ENCODE measurements at places on chromosomes 7 and 10.

GRCh38 chr10:11245510-11245909, 227.8 kb downstream of the CELF2 start:
- no peak for DNase-seq

DNA sequence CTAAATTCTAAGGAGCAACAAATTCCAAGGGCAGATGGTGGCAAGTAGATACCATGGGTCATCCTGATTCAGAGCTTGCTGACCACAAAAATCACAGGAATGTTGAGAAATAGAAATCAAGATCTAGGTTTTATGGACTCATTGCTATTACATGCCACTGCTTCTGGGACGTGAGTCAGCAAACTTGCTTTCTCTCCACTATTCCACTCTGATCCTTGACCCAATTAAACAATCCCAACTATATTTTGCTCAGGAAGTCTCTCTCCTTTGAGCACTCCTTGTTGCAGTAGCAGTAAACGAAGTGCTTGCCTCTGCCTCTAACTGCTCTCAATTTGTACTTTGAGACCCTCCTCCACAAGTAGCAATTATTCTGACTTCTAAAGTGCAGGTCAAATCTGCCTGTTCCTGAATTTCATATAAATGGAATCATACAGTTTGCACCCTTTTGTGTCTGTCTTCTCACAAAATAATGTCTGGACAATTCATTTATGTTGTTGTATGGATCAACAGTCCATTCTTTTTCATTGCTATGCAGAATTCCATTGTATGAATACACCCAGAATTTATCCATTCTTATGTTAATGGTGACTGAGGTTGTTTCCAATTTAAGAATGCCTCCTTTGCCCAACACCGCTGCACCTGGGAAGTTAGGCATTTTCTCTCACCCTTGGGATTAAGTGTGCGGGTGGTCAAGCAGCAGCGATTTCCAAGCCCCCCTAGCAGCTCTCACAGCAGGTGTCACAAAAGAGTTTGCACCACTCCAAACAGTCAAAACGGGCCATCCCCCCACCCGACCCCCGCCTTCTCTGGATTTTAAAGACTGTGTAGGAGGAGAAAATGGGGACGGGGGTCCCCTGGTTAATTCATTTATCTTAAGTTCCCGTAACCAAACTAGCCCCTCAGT, 35.9 kb downstream of the ACSM6 start:
- DNase-seq, result no peak

GRCh38 chr10:92800134-92800733, 48.1 kb upstream of the EXOC6 start:
- no peak for DNase-seq

DNA sequence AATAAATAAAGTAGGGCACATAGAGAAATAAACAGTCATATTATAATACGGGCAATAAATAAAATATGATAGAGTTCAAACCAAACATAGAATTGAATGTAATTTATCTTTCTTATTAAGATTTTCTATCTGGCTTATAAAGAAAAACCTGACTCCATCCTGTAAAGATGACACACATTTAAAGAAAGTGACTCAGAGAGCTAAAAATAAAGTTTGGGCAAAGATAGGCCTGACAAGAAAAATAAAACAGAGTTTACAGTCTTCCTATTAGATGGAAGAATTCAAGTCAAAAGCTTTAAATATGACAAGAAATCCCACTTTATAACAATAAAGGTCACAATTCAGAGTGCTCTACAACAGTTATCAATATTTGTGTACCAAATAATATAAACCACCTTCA, 580.6 kb downstream of the PHTF2 start:
- no peak for DNase-seq

- DNase-seq, result no peak
Observed at GRCh38 chr7:107995184-107996071, 7.5 kb downstream of the LAMB1 start.

- DNase-seq, result no peak
Observed at GRCh38 chr7:4722960-4723630, 41.0 kb downstream of the FOXK1 start.

DNA sequence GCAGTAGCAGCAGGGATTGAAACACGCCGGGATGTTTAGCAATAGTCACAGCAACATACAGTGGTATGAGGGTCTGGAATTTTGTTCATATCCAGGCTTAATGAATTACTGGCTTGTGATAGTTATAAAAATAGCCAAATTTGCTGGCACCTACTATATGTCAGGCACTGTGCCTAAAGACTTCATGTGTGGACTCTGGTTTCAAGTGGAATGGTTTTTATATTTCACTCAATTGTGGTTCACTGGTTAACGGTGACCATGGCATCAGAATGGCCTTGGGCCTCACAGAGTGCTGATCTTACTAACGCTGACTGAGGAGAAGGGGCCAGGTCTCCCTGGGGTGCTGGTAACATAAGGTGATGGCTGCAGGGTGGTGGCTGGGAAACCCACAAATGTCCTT, 55.7 kb downstream of the CELF2 start:
- peak; percentile 32 for DNase-seq

GRCh38 chr7:151999424-152000090, 25.9 kb upstream of the GALNT11 start:
- no peak for DNase-seq

DNA sequence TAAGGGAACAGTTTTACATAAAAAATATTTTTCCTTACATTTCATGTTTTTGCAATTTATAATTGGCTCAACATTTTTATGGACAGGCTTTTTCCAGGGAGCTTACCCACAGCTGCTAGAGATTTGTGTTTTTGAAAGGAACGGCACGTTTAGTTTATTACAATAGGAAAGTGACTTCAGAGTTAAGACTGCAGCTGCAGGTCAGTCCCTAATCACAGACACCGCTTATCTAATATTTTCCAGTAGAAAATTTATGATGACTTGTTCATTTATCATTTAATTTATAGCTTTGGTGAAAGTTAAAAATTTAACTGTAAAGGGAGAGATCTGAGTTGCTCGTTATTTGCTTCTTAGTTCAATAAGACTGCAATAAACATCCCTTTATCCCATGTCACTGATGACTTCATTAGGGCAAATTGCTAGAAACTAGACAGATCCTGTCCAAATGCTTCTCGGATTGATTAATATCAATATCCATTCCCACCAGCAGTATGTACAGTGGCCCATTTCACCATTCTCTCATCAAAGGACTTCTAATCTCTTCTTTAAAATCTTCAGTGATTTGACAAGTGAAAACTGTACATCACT, 97.0 kb upstream of the ODAD2 start:
- no peak for DNase-seq

DNA sequence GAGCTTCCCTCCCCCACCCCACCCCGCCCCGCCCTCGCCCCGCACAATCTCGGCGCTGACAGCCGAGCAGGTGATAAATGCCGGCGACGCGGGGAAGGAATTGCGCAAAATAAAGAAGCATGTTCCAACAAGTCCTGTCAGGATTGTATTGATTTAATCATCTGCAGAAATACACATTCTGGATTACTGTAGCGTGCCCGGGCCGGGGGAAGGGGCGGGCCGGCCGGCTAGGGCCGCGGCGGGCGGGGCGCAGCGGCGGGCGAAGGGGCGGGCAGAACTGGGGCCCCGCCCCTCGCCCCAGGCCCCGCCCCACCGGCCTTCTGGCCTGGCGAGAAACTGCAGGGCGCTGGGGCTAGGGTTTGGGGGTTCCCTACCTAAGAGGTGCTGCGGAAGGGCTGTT, 88.9 kb upstream of the PAX2 start:
- no peak for DNase-seq

DNA sequence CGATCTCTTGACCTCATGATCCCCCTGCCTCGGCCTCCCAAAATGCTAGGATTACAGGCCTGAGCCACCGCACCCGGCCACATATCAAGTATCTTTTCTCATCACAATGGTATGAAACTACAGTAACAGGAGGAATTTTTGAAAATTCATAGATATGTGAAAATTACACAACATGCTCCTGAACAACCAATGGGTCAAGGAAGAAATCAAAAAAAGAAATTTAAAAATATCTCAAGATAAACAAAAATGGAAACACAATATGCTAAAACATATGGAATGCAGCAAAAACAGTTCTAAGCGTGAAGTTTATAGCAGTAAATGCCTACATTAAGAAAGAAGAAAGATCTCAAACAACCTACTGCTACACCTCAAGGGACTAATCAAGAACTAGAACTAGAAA, 59.8 kb upstream of the ADAM12 start:
- no peak for DNase-seq

All from cerebellum (tissue), 4 donors.